ENCODE measurements at places on chromosomes 2 and 18.

DNA sequence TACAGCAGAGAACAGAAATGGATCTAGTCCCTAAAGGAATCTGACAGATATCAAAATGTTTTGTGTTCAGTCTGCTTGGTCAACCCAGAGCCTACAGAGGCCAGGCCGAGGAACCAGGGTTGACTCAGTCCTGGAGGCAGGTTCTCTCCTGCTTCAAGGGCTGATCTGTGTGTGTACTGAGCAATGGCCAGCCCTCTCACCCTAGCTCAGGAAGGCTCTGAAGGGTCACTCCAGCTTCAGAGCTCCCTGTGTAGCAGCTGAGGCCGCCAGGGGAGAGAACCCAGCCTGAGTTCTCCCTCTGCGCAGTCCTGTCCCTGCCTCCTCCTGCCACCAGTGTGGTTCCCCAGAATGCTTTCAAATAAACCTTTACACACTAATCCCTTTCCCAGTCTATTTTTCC lies 41.1 kb downstream of the NEURL3 start:
- no peak for DNase-seq

DNA sequence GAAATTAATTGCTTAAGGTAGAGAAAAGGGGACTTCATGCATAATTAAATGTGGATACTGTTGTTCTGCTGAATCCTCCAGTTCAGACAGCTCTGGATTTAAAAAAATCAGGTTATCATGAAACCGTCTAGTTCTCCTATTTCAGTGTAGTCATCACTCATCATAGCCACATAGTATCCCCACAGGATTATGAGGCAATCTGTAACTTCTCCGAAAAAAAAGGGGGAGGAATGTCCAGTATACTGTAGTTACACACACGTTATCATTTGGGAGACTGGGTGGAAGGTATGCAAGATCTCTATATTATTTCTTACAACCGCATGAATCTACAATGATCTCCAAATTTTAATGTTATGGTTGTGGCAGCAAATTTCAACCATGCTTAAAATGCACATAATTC lies 114.0 kb downstream of the HIBCH start:
- DNase-seq = no peak

DNA sequence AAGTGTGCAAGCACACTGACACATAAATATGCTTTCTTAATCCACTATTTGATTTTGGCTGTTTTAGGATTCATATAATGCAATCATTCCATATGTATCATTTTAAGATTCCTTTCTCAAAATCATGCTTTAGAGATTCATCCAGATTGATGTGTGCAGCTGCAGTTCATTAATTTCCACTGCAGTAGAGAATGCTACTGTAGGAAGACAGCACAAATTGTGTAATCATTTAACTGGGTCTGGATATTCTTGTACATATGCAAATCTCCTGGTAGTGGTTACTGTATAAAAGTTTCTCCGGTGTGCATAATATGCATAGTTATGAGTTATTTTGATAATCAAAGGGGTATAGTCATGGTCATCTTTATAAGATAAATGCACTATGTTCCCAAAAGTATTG lies 502.5 kb upstream of the ACVR2A start:
- no peak for DNase-seq

DNA sequence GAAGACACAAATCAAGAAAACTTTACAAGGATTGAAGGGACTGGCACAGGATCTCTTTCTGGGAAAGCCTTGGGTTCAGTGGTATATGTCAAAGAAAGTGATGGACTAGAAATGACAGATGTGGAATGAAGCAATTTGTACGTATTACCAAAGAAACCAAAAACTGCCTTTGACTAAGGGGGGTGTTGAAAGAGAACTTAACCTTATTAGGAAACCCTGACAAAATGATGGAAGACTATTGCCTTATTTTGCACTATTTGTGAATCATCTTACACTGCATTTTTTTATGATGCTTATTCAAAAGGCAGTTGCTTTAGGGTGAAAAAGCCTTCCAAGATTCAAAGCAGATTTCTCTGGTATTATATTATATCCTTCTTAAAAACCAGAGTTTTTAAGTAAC lies 4.0 kb downstream of the TSGA10 start:
- DNase-seq = no peak

DNA sequence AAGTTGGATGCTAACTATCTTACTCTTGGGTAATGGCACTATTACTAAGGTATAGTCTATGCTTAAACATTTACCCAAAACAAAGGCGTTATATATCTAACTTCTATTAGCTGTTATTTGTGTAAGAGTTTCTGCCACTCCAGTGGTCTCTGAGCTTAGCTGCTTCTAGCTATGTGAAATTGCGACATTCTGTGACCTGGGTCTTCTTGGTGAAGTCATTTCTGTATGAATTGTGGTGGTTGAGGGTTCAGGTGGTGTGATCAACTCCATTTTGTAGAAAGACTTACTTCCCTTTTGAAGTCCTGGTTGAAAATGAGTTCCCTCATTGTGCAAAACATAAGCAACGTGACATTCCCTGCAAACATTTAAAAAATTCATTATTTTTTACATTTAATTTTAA lies 221.6 kb downstream of the PIK3C3 start:
- DNase-seq = no peak
